ENCODE measurements at places on chromosomes 3 and 15.
A peak's percentile ranks its signal among the peaks of the same experiment; 100 is the strongest.

DNA sequence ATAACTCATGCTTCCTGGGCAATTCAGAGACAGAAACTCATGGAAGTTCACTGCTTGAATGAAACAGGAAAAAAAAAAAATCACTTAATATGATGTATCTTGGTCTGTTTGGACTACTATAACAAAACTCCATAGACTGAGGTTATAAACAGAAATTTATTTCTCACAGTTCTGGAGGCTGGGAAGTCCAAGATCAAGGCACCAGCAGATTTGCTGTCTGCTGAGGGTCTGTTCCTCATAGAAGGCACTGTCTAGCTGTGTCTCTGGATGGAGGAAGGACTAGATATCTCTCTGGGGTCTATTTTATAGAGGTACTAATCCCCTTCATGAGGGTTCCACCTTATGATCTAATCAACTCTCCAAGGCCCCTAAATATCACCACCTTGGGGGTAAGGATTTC lies 119.3 kb downstream of the IGF2BP2 start:
- DNase-seq, result no peak

DNA sequence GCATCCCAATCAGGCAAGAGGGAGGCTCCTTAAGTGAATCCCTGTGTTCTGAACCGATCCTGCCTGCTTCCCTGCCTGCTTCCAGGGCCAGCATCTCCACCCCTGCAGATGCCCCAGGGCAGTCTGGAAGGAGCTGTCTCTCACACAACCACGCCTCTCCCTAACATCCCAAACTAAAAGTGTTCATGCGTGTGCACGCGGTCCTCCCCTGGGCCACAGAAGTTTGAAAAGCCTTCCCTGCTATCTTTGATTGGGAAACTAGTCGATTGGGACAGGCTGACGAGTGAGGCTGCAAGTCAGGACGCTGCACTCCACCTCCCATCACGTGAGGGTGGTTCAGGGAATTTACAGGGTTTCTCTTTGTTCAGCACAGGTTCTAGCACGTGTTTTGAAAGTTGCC lies 340.9 kb upstream of the ICE2 start:
- no peak for DNase-seq

- DNase-seq, result peak; percentile 1
Measured at GRCh38 chr3:139202226-139202958, 141.4 kb upstream of the MRPS22 start.

DNA sequence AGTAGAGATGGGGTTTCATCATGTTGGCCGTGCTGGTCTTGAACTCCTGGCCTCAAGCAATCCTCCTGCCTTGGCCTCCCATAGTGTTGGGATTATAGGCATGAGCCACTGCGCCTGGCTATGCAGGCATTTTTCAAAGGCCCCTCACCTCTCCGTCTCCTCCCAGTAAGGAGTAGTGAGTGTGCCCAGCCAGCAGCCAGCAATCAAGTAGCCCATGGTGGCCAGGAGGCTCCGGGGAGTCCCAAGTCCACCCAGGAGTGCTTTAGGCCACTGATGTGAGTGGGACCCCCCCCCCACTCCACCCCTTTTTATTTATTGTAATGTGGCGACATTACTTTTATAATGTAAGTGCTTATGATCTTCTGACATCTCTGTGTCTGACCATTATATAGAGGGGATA lies 8.1 kb downstream of the ISG20 start:
- no peak for DNase-seq

DNA sequence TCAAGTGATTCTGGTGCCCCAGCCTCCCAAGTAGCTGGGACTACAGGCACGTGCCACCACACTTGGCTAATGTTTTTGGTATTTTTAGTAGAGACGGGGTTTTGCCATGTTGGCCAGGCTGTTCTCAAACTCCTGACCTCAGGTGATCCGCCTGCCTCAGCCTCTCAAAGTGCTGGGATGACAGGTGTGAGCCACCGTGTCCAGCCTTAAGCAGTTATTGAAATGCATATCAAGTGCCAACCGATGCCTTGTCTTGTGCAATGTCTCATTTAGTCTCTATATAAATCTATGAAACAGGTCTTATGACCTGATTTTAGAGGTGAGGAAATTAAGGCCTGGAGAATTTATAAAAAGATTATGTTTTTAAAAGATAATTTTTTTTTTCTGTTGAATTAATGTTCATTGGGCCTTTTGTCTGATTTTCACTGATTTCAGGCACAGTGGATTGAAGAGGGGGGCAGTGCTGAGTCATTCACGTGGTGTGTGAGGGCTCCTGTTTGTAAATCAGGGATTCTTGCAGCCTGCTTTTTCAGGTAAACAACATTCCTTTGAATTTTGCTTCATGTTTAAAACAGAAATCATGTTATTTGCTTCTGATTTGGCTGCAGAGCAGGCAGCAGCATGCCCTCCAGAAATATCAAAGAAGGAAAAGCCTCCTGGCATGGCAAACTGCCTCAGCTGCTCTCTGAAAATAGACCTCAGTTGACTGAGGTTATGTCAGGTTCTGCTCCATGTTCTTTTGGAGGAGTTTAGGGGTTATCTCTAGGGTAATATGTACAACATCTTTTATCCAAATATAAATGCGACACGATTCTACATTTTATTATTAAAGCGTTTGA lies 407.0 kb upstream of the RGMA start:
- DNase-seq, result no peak

DNA sequence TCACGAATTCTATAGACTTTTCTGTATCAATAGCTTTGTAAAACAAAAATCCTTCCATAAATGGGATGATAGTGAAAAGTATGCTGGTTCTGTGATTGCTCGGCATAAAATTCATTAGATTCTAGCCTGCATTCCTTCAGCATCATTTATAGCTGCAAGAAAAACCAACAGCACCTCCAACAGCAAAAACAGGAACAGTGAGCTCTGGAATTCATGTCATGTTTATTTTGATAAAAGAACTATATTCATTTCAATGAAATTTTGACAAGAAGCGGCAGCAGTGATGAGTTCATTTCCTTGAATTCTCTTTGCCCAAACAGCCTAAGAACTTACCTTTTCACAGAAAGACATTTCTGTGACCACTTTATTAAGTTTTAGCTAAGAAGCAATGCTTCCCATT lies 515.2 kb upstream of the CCDC54 start:
- DNase-seq, result no peak

DNA sequence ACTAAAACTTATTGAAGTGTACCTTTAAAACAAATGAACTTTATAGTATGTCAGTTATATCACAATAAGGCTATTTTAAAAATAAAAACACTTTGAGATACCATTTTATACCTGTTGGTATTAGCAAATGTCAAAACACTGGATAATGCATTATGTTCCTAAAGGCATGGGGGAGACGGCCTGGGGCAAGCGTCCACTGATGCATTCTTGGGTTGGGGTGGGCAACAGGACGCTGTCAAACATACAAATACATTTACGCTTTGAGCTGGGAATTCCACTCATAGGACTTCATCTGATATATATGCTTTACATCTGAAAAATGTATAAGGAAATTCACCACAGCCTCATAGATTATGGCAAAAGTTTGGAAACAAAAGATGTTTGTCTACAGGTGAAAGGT lies 7.6 kb upstream of the GATA2 start:
- no peak for DNase-seq

GRCh38 chr15:50425219-50425618 lies 1.0 kb downstream of the USP8 start:
- no peak for DNase-seq

DNA sequence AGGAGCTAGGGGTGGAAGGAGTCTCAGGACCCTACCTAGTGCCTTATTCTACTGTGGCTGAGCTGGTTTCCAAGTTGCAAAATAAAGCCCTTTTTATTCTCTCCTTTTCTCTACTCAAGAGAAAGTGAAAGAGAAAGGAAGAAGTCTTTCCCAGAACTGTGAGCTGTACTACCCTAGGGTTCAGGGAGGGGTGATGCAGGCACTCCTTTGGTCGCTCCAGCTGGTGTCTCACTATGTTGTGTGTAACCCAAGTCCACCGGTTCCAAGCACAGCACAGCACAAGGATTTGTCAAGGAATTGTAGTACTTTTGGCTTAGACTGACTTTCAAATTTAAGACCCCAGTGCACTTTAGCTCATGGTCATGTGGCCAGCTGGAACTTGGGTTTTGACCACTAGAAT lies 1721.7 kb downstream of the OTOL1 start:
- no peak for DNase-seq

Data from NCI-H69 (cell line).